GM23248 (cell line): ENCODE measurements at places on chromosomes 1 and 21.
A peak's percentile ranks its signal among the peaks of the same experiment; 100 is the strongest.

DNA sequence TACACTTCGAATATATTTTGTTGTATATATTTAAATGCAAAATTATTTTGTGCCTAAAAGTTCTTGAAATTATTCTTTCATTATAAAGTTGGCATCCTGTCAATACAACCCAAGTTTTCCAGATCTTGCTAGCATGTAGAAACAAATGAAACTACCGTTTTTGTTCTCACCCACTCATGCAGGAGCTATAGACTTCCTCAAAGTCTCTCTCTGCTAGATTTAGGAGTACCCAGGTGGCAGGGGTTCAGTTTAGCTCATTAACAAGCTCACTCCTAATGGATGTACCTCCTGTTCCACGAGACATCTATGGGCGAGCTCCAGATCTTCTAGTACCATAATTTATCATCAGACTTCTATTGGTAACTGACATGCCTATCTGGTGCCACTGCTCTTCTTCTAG is 390.2 kb upstream of the POU3F1 start:
- no peak for DNase-seq

DNA sequence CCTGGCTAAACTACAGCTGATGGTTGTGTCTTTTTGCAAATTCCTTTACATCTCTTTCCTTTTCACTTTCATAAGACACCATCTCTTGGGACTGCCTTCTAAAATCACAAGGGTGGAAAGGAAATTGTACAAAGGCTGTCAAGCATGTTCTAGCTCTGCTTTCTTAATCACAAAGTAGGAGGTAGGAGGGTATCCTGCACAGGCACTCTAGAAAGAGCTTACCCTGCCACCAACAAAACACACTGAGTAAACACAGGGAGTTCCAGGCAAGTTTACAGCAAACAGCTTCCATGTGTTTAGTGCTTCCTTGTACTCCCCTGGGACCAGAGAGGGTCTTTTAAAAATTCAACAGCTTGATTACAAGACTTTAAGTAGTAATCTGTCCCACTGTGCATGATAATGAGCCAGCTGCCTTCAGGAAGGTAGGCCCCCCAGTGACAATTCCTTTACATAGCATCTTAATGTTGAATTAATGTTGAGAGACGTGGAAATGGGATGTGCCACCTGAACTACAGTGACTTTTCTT is 2.4 kb downstream of the PLPP3 start:
- peak; percentile 64 for DNase-seq

- peak; percentile 73 for DNase-seq
Measured at GRCh38 chr1:31626223-31627207, 9.0 kb downstream of the HCRTR1 start.

DNA sequence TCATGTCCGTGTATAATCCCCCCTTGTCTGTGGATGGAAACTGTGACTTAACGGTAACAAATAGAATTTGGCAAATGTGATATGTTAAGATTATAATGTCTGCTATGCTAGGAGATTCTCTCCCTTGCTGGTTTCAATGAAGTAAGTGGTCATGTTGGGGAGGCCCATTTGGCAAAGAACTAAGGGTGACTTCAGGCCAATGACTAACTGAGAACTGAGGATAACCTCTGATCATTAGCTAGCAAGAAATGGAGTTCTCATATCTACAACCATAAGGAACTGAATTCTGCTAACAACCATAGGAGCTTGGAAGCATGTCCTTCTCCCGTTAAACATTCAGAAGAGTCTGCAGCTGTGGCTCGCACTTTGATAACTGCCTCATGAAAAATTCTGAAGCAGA is 2.3 kb downstream of the IFI44L start:
- DNase-seq = no peak

DNA sequence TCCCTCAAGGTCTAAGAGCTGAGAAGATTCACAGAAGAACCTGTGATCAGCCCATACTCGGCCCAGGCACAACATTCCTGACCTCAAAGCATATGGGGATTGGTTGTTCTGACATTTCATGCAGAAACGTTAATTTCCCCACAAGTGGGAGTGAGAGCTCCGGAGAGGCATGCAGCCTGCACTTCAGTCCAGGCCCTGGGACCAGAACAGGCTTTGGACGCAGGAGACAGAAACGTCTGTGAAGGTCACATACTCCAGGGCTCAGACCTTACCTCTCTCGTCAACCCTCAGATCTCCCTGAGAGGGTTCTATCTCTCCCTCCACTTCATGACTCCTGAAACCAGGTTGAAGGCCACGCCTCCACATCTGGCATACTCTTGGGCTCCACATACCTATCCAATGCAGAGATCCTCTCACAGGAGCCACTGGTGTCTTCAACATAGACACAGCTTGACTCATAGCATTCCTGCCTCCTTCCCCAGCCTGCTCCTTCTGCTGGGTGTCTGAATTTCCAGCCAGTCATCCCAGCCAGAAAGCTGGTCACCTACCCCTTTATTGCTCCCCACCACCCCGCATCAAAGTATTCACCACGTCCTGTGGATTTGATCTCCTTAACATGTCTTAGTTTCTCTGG is 149.2 kb downstream of the OMA1 start:
- peak; percentile 92 for DNase-seq

DNA sequence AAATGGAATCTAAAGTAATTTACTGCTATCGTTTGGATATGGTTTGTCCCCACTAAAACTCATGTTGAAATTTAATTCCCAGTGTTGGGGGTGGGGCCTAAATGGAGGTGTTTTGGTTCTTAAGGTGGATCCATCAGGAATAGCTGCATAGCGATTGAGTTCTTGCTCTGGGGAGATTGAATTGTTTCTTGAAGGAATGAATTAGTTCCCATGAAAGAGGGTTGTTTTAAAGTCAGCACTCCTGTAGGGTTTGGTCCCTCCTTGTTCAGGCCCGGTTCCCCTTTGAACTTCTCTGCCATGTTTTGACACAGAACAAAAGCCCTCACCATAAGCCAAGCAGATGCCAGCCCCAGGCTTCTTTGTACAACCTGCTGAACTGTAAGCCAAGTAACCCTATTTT is 170.9 kb downstream of the COL11A1 start:
- no peak for DNase-seq
